Activated CD8-positive, alpha-beta T cell treated with anti-CD3 and anti-CD28 coated beads, Interleukin-2, amount 10 ng/mL, durations not matched to agents 7 days and 5 days (primary cell): ENCODE measurements at places on chromosomes 11 and 22. TPM values are rescaled to one million over a fixed set of nuclear protein-coding genes. Genes with fewer than 3 reads are reported as not detected.

DNA sequence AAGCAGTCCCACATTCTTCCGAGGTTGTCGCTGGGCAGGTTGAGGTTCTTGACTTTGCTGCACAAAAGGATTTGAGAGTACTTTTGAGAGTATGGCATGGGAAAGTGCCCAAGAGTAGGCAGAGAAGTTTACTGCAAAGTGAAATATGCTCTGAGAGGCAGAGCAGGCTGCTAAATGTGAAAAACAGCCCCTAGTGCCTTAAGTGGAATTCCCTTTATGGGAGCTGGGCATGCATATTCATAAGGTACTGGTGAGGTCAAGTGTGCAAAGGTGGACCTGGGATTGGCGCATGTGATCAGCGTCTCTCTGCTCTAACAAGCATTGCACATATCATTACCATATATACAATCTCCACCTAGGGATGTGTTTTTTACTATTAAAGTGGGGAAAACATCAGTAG lies 12.0 kb upstream of the APOL4 start:
- peaks cover 6% of the 10 kb centered on the region for H3K36me3 ChIP-seq
- no peak overlapping the region for H3K27ac ChIP-seq
- H3K4me1 ChIP-seq: peaks cover 19% of the 10 kb centered on the region
- no peak for DNase-seq

DNA sequence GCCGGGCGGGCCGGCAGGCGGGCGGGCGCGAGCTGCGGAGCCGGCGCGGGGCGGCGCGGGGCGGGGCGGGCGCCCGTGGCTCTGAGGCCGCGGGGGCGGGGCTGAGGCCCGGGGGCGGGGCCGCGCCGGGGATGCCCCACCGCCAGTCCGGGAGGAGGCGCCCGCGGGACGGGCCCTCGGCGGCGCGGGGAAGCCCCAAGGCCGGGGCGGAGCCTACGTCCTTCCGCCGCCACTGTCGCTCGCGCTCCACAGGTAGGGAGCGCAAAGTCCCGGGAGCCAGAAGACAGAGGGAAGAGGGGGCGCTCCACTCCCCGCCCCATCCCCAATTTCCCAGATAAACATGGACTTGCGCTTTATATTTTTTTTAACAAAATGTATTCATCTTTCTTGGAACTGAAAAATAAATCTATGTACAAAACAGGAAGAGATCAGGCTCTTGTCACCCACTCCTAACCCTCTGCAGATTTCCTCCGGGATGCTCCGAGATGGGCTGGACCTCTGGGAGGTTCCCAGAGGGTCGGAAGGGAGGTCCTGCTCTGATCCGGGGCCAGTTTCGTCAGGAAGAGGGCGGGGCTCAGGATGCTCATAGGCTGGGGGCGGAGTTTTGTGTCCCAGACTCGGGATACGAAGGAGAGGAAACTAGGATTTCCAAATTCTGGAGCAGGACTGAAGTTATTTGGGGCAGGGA lies at the start of gene MAP4K2:
Gene MAP4K2 (minus strand): TSS at position 57 of the 688 bp plus-strand sequence. CDS start 65 bp downstream, outside the sequence.
- DNase-seq: peak; percentile 86
- H3K36me3 ChIP-seq: peaks cover 32% of the 10 kb centered on the region
- H3K4me3 ChIP-seq: peak within 1 kb of the TSS; percentile 85
- H3K27ac ChIP-seq: peak within 1 kb of the TSS; percentile 82
- H3K27me3 ChIP-seq: no peaks in the 10 kb centered on the region

DNA sequence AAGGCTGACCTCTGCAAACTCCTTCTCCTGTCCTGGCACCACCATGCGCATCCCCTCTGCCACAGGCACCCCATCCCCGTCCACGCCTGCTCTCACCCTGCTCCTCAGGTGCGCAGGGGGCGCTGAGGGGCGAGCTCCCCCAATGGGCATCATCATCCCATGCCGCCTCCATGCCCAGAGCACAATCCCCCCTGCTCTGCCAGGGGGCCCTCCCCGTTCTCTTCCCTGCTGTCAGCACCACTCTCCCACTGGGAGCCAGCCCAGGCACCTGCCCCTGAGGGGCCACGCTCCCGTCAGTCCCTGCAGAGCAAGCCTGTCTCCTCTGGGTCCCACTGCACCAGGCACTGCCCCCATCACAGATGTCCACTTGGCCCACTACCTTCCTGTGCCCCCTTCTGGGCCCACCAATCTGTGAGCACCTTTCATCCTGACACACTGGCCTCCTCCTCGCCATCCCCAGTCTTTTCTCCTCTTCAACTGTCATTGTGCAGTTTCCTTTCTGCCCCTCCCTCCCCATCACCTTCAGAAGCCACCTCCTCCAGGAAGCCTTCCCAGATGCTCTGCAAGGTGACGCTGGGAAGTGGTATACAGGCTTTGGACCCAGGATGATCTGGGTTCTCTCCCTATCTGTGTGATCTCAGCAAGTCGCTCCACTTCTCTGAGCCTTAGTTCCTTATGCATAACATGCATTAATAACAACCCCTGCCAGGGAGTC lies 62.6 kb downstream of the CYTH4 start:
- H3K27me3 ChIP-seq: peaks cover 5% of the 10 kb centered on the region
- H3K4me3 ChIP-seq: no peak overlapping the region
- H3K36me3 ChIP-seq: no peaks in the 10 kb centered on the region
- no peaks in the 10 kb centered on the region for H3K4me1 ChIP-seq
- H3K27ac ChIP-seq: no peak overlapping the region

GRCh38 chr11:88119561-88119960 lies 55.7 kb downstream of the RAB38 start:
- no peaks in the 10 kb centered on the region for H3K4me1 ChIP-seq
- H3K27ac ChIP-seq: no peak overlapping the region
- H3K36me3 ChIP-seq: no peaks in the 10 kb centered on the region
- H3K4me3 ChIP-seq: no peak overlapping the region
- DNase-seq: no peak

DNA sequence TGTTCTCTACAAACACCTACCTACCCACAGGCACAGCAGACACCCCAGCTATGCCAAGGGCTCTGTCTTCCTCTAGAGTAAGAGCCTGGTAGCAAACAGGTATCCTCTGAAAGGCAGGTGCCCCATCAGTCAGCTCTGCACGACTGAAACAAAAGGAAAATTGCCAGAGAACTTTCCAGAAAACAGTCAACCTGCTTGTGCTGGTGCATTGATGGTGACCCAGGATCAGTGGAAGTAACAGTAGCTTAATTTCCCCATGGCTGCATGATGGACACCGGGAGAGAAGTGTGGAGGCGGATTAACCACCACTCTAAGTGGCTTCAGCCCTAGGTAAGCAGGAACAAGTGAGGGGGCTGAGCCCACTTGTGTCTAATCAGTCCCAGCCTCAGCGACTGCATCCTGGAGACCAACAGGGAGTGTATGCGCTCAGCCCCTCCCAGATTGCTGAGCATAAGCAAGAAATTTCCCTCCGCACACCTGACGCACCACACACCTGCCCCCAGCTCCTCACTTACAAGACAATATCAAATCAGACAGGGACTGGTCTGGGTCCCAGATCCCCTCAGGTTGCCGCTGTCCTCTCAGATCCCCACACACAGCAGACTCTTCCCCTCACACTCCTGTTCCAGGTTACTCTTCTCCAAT lies 70.7 kb upstream of the IGLL5 start:
- H3K27me3 ChIP-seq: no peaks in the 10 kb centered on the region
- no peak overlapping the region for H3K4me3 ChIP-seq
- no peak overlapping the region for H3K27ac ChIP-seq
- H3K36me3 ChIP-seq: no peaks in the 10 kb centered on the region
- H3K4me1 ChIP-seq: peaks cover 72% of the 10 kb centered on the region

DNA sequence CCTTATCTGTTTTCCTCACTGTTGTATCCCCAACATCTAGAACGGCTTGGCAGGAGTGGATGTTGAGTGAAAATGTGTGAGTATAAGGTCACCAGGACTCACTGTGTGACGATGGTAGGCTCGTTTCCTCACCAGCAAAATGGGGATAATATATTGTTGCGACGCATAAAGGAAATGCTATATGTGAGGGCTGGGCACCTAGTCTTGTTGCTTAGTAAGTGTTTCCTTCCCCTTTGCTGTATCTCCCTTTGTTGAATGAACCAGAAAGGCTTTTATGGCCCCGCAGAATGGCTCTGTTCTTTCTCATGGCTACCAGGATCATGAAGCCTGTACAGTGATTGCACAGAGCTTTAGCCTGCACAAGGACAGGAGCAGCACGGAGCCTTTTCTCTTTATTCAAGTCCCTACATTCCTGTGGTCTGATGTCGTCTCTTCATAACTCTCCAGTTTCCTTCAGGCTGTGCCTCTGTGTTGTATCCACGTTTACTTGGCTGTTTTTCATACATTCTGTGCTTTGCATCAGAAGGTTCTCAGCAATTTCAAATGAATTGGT lies 5.4 kb downstream of the TNRC6B start:
- H3K27me3 ChIP-seq: no peaks in the 10 kb centered on the region
- H3K4me3 ChIP-seq: peak overlapping the region; percentile 23
- peaks cover 50% of the 10 kb centered on the region for H3K4me1 ChIP-seq
- no peak for DNase-seq

The OR6A2 gene
- total RNA-seq: 0.05 TPM

The PHF21B gene
- total RNA-seq: not detected

The OR4S2 gene
- total RNA-seq: not detected

The KCNK7 gene
- total RNA-seq: 0.99 TPM
